ENCODE measurements at places on chromosomes 11 and 22.

- DNase-seq = no peak
Measured at GRCh38 chr11:78207532-78208256, 19.0 kb downstream of the USP35 start.

DNA sequence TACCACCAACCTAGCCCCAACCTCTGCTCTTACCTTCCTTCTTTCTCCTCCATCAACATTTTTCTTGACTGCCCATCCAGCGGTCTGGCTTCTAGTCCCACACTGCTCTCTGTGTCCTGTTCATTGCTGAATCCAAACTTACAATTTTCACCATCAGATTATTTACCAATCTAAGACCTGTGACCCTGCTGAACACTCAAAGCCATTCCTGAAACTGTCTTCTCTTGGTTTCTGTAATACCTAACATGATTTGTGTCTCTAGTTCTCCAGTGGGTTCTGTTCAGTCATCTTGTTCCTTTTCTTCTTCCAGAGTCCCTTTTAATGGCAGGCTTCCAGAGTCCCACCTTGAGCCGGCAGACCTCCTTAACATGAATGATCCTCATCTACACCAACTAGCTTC, 24.1 kb downstream of the RRAS2 start:
- no peak for DNase-seq

GRCh38 chr11:68649851-68650555, 34.3 kb upstream of the GAL start:
- DNase-seq = no peak

- no peak for DNase-seq
Measured at GRCh38 chr11:117754030-117754429, 43.0 kb downstream of the DSCAML1 start.

DNA sequence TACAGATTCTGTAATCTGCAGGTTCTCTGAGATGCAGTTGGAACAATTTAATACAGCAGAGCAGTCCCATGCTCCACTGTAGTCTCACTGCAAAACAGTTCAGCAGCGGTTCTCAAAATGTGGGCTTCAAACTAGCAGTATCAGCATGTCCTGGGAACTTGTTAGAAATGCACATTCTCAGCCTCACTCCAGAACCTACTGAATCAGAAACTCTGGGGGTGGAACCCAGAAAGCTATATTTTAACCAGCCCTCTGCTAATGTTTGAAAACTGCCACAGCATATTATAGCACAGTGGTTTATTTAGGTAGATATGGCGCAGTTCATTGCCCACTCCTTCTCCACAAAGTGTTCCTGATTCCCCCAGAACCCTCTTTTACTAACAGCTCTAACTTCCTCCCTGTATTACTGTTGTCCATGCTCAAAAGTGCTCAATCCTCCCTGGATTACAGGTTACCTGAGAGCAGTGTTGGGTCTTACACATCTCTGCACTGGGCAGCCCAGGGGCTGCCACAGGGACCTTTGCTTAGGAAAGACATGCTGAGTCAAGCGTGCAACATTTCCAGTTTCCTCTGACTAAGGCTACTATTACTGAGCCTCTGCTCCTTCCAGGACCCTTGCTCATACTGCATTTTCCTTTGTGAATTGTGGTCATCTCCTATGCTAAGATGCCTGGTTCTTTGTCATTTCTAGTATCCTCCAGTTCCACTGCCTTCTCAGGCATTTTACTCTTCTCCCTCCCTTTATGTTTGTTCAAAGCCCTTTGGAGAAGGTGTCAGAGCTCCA, 7.7 kb upstream of the DGAT2 start:
- DNase-seq = no peak

GRCh38 chr11:79697905-79698304, 257.1 kb upstream of the TENM4 start:
- no peak for DNase-seq

- DNase-seq = no peak
Measured at GRCh38 chr11:6889835-6890234, 2.5 kb downstream of the OR2D2 start.

DNA sequence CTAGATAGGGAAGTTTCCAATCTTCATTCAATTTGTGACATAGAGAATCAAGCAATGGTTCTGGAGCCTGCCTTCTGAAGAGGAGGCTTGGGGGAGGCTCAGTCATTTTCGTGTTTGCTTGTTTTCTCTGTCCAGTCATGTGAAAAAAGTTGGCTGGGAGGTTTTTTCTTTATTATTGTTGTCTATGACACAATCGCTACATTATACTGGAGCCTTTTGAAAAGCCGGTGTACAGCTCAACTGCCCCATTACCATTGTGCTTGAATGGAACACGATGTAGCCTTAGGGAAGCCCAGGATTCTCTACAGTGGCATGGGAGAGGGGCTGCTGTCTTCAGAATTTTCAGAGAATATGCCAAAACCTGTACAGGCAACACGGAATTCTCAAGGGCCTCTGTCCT, 57.9 kb upstream of the NCAM1 start:
- no peak for DNase-seq

- DNase-seq = no peak
Measured at GRCh38 chr11:130908770-130909625, 7.3 kb downstream of the SNX19 start.

- DNase-seq = no peak
Measured at GRCh38 chr22:49400136-49400940, 427.3 kb downstream of the BRD1 start.

- no peak for DNase-seq
Measured at GRCh38 chr11:8222820-8223512, 40.7 kb downstream of the LMO1 start.

- peak; percentile 96 for DNase-seq
Measured at GRCh38 chr22:21938071-21938822, 14.4 kb downstream of the PPM1F start.

DNA sequence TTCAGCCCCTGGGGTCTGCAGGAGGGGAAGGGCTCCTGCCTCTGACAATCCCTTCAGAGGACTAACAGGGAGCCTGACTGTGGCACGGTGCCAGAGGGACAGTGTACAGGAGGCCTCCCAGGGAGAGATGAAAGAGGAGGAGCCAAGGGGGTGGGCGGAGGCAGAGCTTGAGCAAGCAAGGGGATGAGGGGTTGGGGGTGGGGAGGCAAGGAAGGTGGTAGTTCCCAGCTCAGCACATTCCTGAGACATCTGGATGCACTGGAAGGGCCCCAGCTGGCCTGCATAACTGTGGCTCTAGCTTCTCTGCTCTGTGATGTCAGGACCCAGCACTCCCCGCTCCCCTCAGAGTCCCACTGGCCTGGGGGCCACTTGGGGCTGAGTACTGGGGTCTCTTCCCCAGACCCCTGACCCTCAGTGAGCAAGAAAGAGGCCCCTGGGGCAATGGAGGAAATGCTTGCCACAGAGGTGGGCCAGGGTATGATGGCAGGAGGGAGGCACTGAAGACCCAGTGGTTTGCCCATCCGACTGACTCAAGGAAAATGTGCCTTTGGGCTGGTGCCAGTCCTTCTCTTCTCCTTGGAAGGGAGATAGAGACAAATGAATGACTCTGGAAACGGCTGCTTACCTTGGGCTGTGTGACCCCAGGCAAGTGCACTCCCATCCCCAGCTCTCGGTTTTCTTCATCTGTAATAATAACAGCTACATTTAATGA, 13.3 kb downstream of the CREB3L1 start:
- peak; percentile 86 for DNase-seq

DNA sequence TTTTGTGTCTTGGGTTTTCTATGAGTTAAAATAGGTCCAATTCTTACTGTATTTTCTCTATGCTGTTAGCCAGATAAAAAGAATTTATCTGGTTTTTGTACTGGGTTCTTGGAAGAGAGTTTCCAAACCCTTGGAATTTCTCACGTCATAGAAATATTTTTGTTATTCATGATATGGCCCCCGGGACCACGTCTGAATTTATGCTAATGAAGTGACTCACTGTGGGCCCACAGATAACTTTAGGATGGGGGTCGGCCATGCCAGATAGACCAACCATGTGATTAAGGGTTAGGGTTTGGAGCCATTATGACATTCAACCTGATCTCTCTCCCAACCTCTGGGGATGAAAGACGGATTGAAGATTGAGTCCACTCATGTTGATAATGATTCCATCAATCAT, 35.6 kb upstream of the DDI1 start:
- DNase-seq = no peak

DNA sequence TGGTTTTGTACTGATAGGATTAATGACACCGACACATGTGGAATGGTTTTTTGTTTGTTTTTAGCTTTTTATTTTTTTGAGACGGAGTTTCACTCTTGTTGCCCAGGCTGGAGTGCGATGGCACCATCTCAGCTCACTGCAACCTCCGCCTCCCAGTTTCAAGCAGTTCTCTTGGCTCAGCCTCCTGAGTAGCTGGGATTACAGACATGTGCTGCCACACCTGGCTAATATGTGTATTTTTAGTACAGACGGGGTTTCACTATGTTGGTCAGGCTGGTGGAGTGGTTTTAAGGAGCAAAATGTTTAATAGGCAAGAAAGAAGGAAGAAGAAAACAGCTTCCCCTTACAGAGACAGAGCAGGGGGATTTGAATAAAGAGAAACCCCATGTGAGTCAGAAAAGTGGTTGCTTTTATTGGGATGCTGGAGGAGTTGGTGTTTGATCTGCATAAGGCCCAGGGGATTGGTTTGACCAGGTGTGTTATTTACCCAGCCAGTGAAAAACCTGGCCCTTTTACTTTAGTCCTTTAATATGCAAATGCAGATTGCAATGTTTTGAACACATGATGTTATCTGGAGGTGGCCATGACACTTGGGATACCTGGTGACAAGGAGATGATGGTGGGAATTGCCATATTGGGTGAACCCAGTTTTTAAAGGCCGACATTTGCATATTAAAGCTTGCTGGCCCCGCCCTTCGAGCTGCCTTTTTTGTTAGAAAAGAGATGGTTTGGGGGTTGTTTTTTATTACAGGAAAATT, 24.3 kb downstream of the SUSD2 start:
- no peak for DNase-seq

- no peak for DNase-seq
Measured at GRCh38 chr11:12220305-12220704, 109.9 kb downstream of the MICAL2 start.

DNA sequence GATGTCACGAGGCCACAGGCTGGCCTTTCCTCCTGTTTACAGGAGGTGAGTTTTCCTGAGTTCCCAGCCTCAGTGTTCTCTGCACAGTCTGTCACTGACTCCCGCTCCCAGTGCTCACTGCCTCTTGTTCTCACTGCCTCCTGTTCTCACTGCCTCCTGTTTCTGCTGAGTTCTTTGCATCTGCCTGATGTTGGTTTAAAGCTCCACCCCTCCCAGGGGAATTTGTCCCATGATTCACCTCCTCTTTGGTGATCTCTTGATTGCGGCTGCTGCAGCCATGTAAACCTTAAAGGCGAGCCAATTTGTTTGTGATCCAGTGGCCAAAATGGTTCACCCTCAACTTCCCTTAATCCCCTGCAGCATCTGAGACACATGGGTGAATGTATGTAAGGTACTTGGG, 6.0 kb upstream of the TUBA8 start:
- no peak for DNase-seq

DNA sequence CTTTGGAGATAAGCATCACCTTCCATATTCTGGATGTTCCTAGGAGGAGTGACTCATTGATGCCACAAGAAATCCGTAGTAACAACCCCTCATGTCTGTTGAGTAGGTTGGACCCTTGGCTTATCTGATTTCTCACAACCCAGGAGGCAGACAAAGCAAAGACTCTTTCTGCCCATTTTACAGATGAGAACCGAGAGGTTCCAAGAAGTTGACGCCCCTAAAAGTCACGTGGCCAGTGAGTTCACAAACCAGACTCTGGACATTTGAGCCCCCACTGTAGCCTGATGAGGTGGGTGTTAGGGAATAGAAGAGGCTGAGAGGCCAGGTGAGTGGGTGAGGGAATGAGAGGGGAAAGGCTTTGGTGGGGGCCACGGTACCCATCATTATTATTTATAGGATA, 70.3 kb downstream of the TSPAN18 start:
- no peak for DNase-seq

DNA sequence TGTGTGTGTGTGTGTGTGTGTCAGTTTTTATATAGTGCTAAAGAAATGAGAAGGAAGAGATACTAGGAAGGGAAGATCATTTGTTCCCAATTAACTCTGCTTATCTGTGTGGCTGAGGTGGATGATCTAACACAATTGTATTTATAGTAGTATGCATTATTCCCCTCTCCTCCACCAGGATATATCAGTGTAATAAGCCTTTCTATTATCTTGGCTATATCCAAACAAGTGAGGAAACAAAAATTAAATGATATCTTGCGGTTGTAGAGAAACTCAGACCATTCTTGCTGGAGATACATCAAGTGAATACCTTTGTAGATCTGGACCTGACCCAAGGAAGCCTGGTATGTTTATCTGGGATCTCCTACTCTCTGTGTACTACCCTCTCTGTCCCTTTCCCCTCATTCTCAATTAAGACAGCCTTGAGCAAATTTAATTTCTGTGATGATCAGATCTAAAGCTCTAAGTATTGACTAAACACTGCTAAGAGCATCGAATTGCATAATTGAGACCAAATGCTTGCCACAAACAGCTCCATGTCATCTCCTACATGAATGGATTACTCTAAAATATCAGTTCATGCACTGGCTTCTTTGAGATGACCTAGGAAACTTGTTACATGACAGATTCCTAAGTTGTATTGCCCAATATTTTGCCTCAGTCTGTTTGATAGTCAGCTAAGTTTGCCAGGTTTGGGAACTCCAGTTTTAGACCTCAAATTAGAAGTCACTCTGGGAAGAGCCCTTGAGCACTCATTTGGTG, 185.3 kb upstream of the CTSC start:
- DNase-seq = no peak

Measured in colonic mucosa (tissue), 4 donors.